Stimulated activated CD4-positive, alpha-beta T cell treated with anti-CD3 and anti-CD28 coated beads, TNF-alpha, amount 100 ng/mL, for 4 hours (primary cell): ENCODE measurements at places on chromosomes 12 and 14.

GRCh38 chr14:80629606-80630005 is 311.9 kb downstream of the CEP128 start:
- DNase-seq: no peak

DNA sequence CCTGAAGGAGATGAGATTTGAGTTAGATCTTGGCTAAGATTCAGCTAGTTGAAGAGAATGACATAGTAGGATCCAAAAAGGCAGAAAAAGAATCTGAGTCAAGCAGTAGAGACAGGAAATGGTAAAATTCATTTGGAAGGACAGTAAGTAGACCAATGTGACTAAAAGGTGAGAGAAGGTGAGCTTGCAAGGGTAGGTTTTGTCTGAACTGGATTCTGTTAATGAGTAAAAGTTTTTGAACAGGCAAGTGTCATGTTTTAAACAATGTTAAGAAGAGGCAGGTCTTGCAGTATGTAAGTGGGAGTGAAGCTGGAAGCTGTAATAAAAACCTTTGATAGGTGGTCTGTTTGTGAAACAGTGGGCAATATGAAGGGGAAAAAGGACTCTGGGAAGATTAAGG is 58.6 kb downstream of the ACSS3 start:
- no peak for DNase-seq

DNA sequence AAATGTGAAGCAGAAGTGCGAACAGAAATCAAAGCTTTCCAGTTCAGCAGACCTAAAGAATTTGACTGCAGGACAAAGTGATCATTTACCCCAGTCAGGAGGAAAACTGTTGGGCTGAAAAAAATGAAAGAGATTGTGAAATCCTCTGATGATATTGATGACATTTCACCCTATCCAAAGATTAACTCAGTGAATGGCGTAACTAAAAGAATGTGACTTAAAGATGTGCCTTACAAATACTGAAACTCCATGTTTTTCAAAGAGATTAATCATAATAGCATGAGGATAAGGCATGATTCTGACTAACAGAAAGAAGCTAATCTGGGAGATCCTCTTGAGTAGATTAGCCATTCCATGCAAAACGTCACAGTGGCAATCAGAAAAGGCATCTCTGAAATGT is 225.6 kb downstream of the DUSP6 start:
- DNase-seq: no peak

- no peak for DNase-seq
These were observed 76.1 kb downstream of the SLC24A4 start for GRCh38 chr14:92398888-92399636.

GRCh38 chr12:4356041-4356327 is 23.5 kb downstream of the FGF23 start:
- DNase-seq: peak; percentile 5

DNA sequence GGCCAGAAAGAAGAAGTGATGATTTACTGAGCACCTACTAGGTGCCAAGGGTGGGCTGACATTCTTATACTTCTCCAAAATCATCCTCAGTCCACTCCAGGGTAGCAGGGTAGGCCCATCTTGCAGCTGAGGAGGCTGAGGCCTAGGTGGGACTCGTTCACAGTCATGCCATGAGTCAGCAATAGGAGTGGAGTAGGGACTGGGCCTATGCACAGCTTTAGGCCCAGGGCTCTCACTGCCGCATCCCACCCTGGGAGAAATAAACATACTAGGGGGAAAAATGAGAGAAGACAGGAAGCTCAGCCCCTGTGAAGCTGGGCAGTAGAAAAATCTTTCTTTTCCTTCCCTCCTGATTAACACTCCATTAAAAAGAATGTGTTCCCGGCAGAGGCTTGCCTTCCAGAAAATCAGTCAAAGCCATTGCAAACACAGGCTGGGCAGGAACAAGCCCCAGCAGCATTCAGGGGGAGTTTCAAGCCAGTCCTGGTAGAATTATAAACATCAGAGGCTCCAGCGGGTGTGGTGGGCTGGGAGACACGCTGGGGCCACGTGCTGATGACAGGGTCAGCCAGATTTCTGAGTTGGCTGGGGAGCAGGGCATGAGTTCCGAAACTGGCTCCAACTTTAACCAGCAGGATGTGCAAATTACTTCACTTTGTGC is 1.8 kb downstream of the HSPB8 start:
- DNase-seq: no peak

- no peak for DNase-seq
These were observed 202.1 kb upstream of the PDZRN4 start for GRCh38 chr12:40986001-40986400.

DNA sequence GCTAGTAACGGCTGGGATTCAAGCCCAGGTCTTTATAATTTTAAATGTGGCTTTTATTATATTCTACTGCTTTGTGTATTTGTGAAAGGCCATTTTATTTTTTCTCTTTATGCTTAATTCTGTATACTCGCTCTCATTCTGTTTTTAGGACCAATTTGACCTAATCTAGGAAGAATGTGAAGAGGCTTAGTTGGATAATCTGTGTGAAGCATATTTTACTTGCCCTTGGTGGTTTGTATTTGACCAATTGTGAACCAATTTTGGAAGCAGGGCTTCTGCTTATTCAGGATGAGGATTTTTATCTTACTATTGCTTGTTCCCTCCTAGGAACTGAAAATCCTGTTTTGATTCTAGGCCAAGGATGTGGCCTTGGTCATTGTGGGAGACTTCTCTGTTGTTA is 113.1 kb downstream of the TTC6 start:
- DNase-seq: no peak

- no peak for DNase-seq
These were observed at the start of gene ADCY4 for GRCh38 chr14:24334431-24335291. TSS of gene ADCY4 (minus strand) at chr14:24335071. CDS start at chr14:24334652, 419 bp downstream.

DNA sequence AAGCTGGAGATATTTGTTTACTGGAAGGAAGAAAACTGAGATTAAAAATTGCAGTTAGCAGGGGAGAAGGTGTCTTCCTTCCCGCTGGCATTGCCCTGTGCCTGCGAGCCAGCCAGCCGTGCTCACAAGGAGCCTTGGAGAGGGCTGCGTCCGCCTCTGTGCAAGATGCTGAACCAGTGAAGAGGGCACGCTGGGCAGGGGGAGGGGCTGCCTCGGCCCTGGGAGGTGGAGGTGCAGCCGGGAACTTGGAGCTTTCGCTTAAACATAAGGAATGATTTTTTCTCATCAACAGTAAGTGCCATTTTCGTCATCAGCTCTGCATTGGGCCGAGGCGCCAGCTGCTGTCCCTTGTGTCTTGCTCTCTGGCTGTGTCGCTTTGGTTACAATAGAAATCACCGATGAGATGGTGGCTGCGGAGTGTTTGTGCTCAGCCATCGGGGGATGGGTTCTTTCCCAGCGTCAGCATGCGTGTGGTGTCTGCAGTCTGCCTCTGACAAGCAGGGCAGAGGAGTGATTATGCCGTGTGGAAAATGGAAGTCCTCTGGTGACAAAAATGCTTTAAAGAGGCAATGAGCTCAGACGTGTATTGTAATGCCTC is 97.3 kb downstream of the ESR2 start:
- DNase-seq: no peak

DNA sequence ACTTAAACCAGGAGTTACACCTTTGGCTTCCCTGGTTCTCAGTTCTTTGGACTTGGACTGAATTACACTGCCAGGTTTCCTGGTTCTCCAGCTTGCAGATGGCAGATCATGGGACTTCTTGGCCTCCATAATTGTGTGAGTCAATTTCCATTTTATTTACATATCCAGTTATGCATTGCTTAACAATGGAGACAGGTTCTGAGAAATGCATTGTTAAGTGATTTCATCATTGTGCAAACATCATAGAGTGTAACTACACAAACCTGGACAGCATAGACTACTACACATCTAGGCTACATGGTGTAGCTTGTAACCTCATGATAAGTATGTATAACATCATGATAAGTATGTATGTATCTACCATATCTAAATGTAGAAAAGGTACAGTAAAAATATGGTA is 276.1 kb upstream of the BTG1 start:
- DNase-seq: no peak

DNA sequence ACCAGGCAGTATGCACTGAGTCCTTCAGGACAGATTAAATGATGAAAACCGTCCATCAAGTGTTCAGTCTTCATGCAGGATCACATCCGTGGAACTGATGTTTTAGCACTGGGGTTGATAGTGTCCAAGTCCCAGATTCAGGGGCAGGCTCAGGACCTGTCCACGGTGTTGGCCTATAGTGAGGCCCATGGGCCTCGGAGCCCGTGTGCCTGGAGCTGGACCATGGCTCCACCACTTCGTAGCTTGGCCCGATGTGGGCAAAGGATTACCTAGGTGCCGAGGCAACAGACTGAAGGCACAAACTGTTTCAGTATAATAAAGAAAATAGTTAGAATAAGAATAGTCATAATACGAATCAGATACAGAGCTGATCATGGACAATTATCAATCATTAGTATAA is 41.8 kb downstream of the DDX51 start:
- no peak for DNase-seq

DNA sequence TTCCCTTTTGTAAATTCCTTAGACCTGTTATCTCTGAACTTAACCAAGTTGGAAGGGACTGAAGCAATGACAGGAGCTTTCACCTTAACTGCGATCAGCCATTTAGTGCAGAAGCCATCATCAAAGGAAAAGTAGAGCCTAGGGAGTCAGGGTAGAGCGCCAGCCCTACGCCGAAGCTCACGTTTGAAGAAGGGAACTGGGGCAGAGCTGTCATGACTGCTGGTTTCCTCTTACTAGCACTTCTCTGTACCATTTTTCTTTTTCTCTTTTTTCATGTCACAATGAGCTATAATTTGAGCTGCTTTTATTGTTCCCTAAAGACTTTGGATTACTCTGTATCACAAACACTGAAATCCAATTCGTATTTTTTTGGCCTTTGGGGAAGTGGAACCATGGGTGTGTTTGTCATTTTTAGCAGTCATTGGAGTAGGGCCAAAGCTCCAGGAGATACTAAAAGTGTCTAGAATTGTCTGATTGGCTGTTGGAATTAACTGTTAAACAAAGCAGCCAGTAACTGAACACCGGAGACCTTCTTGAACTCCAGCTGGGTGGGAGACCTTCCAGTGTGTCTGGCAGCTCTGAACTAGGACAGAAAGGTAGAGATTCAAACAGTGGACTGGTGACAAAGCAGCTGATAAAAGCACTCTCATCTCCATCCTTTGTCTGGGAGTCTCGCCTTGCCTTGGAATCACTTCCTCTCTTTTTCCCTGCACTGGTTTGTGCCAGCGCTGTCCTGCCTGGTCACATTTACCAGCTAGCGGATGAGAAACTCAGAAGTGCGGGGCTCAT is 9.1 kb downstream of the MTRFR start:
- DNase-seq: no peak

DNA sequence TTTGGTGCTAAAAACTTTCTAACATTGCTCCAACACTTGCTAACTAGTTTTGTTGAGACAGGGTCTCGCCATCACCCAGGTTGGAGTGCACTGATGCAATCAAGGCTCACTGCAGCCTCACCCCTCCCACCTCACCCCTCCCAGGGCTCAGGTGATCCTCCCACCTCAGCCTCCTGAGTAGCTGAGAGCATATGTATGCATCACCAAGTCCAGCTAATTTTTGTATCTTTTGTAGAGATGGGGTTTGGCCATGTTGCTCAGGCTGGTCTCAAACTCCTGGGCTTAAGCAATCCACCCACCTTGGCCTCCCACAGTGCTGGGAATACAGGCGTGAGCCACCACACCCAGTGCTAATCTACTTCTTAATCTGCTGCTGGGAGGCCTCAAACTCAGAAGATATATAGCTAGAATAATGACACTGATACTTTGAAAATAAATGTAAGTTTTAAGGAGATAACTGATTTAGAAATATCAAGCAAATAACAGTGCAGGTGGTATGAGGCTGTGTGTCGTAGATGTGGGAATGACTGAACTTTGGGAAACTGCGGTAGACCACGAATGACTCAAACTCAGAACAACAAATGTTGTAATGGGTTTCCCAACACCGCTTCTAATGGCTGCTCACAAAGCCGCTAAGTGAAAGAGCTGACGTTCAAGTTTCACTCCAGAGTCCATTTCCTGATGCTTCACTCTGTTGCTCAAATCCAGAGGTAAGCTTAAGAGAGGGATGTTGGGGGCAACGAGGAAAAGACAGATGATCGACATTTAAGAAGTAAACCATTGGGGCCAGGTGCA is 10.0 kb downstream of the TMCC3 start:
- DNase-seq: no peak

- DNase-seq: no peak
These were observed 28.9 kb downstream of the ANO6 start for GRCh38 chr12:45244561-45245343.

GRCh38 chr12:121791671-121792551 is 1.6 kb downstream of the RHOF start:
- DNase-seq: no peak

- peak; percentile 43 for DNase-seq
These were observed 2.0 kb upstream of the CCDC197 start for GRCh38 chr14:93994919-93995682.

- no peak for DNase-seq
These were observed 60.6 kb upstream of the KCNA1 start for GRCh38 chr12:4849115-4849541.

DNA sequence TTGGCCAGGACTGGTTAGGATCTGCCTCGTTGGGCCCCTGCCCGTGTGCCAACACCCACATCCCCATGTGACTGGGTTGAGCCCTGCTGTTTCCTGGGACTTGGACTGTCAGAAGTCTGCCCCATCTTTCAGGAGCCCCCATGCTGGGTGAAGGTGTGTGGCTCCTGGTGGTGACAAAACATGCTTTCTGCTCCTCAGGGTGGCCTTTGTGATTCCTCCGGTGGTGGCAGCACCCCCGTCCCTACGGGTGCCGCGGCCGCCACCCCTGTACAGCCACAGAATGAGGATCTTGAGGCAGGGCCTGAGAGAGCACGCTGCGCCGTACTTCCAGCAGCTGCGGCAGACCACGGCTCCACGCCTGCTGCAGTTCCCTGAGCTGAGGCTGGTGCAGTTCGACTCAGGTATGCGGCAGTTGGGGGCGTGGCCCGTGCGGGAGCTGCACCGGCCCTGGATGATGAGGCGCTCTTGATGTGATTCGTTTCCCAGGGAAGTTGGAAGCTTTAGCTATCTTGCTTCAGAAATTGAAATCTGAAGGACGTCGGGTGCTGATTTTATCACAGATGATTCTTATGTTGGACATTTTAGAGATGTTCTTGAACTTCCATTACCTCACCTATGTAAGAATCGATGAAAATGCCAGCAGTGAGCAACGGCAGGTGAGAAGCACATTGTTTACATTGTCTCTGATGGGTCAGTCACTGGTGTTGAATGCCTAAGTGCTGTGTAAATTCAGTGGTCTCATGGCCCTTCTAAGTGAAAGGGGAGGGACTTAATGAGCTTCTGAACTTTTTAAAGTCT is 80.0 kb downstream of the EP400 start:
- DNase-seq: no peak

DNA sequence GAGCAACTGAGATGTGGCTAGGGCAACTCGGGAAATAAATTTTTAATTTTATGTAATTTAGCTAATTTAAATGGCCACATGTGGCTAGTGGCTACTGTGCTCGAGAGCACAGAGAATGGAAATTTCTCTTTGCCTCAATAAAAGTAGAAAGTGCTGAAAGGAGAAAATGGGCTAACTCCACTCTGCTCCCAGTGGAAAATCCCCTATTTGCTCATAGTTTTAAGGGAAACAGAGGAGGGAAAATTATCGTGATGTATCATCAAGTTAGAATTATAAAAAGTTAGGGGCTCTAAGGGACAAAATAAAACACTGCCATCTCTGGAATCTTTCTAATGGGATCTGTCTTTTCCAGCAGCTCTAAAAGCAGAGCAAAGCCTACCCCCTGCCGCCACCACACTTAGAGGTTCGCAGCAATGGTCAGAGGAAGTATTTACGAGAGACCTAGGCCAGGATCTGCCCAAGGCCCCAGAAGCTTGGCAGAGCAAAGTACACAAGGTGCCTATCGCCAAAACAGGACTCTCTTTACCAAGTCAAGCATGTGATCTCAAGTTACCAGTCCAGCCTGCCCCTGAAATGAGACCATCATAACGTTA is 220.7 kb downstream of the PPM1H start:
- DNase-seq: no peak

- no peak for DNase-seq
These were observed 314.3 kb upstream of the RTL1 start for GRCh38 chr14:101217616-101218371.
